Activated CD8-positive, alpha-beta memory T cell treated with anti-CD3 and anti-CD28 coated beads for 1 hour (primary cell): ENCODE measurements at places on chromosomes 5 and 9.

DNA sequence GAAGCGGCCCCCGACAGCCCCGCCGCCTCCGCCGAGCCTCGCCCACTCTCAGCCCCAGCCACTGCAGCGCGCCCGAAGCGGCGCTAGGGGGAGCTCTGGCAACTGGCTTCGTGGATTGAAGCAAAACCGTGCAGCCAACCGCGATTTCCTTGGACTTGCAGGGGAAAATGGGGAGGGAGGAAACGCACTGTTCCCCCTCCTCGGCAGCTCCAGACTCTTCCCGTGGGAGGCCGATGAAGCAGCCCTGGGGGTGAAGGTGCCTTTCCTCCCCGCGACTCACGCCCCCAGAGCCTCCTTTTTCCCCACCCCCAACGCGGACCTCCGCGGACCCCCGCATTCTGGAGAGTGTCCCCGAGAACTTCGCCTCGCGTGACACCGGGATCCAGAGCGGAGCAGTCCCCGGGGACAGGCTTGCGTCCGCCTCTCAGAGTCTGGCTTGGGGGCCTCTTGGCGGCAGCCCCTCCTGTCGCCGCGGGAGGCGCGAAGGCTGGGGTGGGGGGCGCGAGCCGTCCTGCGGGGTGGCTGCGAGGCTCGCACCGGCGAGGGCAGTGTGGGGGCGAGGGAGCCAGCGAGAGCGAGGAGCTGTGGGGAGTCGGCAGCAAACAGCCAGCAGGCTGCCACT, 3.8 kb downstream of the IER5L start:
- DNase-seq: peak; percentile 71

- no peak for DNase-seq
Observed at GRCh38 chr9:29548436-29548835, 1975.2 kb upstream of the C9orf72 start.

GRCh38 chr5:74196233-74196632, 444.3 kb downstream of the ENC1 start:
- no peak for DNase-seq

- DNase-seq: no peak
Observed at GRCh38 chr5:174446446-174446845, 277.9 kb upstream of the MSX2 start.

GRCh38 chr5:55576661-55577060, 41.9 kb upstream of the PLPP1 start:
- no peak for DNase-seq

DNA sequence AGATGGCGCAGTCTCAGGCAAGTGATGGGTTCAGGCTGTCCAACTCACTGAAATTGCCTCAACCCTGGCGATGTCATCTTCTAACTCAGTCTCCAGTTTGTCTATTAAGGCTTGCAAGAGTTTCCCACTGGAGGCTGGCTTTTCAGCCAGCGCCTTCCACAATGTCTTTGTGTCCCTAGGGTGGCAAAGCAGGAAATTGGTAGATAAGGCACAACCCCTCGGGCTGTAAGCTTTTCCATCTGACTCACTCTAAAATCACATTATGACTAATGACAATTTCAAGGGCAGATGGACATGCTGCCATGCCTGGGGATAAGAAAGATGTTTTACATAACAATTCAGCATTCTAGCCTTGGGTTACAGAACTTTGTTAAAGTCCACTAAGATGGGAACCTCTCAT, 61.9 kb downstream of the MROH2B start:
- DNase-seq: no peak

- no peak for DNase-seq
Observed at GRCh38 chr5:144522698-144523097, 352.0 kb downstream of the KCTD16 start.

- DNase-seq: no peak
Observed at GRCh38 chr5:139104577-139105276, 93.4 kb downstream of the SIL1 start.

GRCh38 chr9:6955251-6955921, 197.6 kb downstream of the KDM4C start:
- DNase-seq: no peak

GRCh38 chr9:125393426-125393825, 131.8 kb downstream of the GAPVD1 start:
- DNase-seq: no peak

DNA sequence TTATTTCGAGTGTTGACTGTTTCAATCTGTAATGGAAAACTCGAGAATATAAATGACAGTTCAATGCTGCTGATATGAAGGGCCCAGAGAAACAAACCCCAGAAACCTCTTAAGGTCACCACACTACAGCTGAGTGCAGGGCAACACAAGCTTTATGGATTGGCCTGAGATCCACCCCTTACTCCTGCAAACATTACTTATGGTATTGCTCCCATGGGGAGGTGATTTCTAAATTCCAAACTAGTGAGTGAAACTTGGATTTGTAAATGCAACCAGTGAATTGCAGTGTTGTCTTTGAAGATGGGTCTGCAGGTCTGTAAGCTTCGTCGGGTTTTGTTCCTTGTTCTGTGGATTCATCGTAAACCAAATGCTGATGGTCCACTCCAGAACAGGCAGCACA, 85.4 kb downstream of the NTRK2 start:
- DNase-seq: no peak

GRCh38 chr9:120740132-120740531, 25.9 kb upstream of the MEGF9 start:
- no peak for DNase-seq

DNA sequence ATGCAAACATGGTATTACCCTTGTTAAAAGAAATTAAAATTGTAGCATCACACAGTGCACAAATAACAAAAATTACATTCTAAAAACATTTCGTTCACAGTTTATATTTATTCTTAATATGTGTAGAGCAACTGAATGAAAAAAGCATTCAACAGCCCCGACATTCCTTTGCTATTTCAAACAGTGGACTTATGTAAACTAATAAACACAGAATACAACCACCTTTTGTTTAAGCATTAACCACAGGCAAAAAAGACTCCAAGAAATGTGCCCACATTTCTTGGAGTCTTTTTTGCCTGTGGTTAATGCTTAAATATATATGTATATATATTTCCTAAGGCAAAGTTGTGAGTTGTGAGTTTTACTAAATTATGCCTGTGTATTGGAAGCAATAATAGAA, 532.5 kb upstream of the DAP start:
- no peak for DNase-seq

DNA sequence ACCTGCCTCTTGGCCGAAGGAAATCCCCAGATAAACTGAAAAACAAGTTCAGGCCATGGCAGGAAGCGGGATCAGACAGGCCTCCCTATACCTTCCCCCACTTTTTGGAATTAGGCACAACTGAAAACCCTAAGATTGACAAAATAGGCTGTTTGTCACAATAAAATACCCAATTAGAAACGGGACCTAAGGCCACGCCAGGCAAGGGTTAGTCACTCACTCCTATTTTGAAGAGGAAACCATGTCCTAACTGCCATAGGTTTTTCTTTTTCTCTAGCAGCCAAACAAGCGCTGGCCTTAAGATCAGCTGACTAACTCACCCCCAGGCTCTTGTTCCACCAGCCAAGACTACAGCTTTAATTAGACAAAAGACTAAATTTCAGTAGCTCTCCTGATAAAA, 11.9 kb downstream of the FBP2 start:
- no peak for DNase-seq

GRCh38 chr9:81822301-81822865, 105.8 kb upstream of the SPATA31D4 start:
- no peak for DNase-seq

DNA sequence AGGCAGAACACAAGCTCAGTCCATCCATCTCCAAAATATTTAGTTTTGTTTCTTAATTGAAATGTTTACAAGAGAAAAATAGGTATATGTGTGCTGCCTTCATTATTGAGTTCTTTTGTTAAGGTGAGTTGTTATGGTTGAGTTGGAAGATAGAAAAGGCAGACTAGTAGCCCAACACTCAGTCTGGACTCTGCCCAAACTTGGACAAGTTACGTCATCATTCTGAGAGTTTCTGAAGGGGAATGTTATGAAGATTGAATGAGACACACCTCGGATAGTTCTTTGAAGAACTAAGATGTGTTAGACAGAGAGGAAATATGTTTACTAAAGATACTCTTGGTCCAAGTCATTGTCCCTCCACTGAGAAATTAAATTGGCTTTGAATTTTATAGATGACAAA, 245.5 kb downstream of the KCTD16 start:
- DNase-seq: no peak

GRCh38 chr9:123070198-123070597, 36.7 kb downstream of the GPR21 start:
- no peak for DNase-seq

- no peak for DNase-seq
Observed at GRCh38 chr5:179126506-179126991, 66.4 kb downstream of the ZNF354C start.

DNA sequence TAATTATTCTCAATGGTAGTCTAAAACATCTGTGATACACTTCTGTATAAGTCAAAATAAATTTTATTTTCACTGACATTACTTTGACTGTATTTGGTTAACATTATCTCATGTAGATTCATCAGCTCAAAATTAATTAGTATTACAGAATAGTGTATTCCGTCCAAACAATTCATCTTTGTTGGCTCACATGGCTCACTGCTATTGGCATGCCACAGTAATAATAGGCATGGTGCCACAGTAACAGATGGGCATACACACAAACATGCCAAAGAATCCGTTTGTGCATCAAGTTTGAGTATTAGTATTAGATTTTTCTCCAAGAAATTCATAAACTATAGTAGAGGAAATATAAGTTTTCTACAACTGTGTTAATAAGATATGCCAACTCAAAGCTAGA, 14.2 kb downstream of the AP3B1 start:
- no peak for DNase-seq

GRCh38 chr9:68690088-68690487, 15.0 kb upstream of the PIP5K1B start:
- no peak for DNase-seq

- DNase-seq: no peak
Observed at GRCh38 chr9:126173929-126174328, 152.7 kb upstream of the MVB12B start.

- DNase-seq: peak; percentile 63
Observed at GRCh38 chr5:172113036-172113435, 75.0 kb downstream of the STK10 start.

GRCh38 chr5:27318701-27319100, 280.3 kb upstream of the CDH9 start:
- no peak for DNase-seq

- DNase-seq: no peak
Observed at GRCh38 chr5:17219992-17220391, 2.6 kb downstream of the BASP1 start.

DNA sequence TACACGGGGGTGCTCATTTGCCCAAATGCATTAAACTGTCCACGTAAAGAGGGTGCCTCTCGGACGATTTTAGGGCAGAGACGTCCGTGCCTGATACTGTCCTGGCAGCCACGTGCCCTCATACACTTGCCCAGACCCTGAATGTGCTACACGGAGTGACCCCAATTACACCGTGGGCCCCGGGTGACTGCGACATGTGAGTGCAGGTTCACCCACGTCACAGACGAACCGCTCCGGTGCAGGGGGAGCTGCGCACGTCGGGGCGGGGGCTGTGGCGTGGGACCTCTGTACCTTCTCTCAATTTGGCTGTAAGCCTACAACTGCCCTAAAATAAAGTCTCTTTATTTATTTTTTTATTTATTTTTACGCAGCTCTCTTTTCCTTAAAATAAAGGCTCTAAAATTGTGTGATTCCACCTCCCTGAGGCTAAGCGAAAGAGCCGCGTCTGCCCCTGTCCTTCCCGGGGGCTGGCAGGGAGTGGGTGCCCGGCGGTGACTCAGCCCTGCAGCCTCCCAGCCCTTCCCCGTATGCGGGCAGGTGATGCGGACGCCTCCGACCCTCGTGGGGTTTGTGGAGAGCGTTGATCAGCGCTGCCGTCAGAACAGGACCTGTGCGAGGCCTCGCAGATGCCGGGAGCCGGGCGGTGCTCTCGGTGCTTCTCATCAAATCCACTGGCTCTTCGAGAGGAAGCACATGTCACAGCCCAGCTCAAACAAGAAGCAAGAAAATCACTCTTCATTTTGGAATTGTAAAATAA, 9.2 kb upstream of the EGFL7 start:
- DNase-seq: no peak
